ENCODE measurements at places on chromosomes 7 and 10.
A peak's percentile ranks its signal among the peaks of the same experiment; 100 is the strongest.

DNA sequence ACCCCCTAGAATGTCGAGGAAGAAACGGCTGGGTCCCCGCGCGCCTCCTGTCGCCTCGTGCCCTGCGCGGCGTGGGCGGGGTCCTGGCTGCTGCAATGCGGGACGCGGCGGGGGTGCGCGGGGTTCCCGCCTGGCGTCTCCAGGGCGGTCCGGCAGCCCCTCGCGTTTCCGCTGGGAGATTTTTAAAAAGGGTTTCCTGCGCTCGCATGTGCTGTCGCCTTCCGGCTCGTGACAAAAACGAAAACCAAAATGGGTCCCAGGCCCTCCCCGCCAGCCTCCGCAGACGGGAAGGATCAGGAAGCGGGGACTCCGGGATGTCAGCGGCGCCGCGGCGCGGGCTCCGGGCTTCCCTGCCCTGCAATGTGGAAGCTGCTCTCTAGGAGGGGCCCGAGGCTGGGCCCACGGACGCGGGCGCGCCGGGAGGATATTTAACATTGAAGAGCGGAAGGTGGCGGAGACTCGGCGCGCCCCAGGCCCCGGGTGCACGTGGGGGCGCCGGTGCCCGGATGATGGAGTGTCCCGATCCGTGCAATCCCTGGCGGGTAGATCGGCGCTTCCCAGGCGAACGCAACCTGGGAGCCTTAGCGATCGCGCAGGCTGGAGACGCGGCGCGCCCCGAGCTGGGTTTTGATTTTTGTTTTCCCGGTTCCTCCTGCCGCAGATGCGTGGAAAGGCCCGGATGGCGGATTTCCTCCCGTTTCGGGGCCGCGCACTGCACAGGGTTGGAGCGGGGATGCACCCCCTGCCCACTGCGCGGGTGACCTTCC lies 1.0 kb downstream of the PFKP start:
- DNase-seq, result peak; percentile 19
- H3K36me3 ChIP-seq, result no peaks in the 10 kb centered on the region
- H3K27ac ChIP-seq, result peak overlapping the region; percentile 16
- H3K4me1 ChIP-seq, result peaks cover 51% of the 10 kb centered on the region
- no peaks in the 10 kb centered on the region for H3K27me3 ChIP-seq

GRCh38 chr10:61897671-61898434 lies 3.6 kb upstream of the ARID5B start:
- no peak overlapping the region for H3K27ac ChIP-seq
- DNase-seq, result no peak
- H3K4me1 ChIP-seq, result peaks cover 10% of the 10 kb centered on the region
- no peaks in the 10 kb centered on the region for H3K27me3 ChIP-seq
- H3K4me3 ChIP-seq, result peak overlapping the region; percentile 8

DNA sequence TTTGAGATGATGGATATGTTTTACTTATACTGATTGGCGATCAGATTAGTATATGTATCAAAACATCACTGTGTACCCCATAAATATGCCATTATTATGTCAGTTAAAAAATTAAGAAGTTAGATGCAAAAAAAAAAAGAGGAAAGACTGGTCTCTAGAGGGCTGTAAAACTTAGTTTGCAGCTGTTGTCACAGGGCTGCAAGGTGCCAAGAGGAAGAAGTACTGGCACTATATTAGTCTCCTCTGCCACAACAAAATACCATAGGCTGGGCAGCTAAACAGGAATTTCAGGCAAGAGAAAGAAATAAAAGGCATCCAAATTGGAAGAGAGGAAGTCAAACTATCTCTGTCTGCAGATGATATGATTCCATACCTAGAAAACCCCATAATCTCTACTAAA lies 177.8 kb upstream of the PLPP4 start:
- H3K27me3 ChIP-seq, result peaks cover 37% of the 10 kb centered on the region
- H3K4me1 ChIP-seq, result no peaks in the 10 kb centered on the region
- no peak for DNase-seq
- no peak overlapping the region for H3K4me3 ChIP-seq

GRCh38 chr10:36677431-36677768 lies 448.0 kb upstream of the ANKRD30A start:
- peaks cover 6% of the 10 kb centered on the region for H3K27me3 ChIP-seq
- H3K4me1 ChIP-seq, result no peaks in the 10 kb centered on the region

- no peaks in the 10 kb centered on the region for H3K4me1 ChIP-seq
- no peak overlapping the region for H3K4me3 ChIP-seq
- no peak overlapping the region for H3K27ac ChIP-seq
Observed at GRCh38 chr7:151179946-151180345, 7.1 kb downstream of the ASB10 start.

GRCh38 chr10:73368238-73368637 lies 9.6 kb upstream of the CFAP70 start:
- no peak for DNase-seq
- H3K4me3 ChIP-seq, result no peak overlapping the region
- no peaks in the 10 kb centered on the region for H3K27me3 ChIP-seq

DNA sequence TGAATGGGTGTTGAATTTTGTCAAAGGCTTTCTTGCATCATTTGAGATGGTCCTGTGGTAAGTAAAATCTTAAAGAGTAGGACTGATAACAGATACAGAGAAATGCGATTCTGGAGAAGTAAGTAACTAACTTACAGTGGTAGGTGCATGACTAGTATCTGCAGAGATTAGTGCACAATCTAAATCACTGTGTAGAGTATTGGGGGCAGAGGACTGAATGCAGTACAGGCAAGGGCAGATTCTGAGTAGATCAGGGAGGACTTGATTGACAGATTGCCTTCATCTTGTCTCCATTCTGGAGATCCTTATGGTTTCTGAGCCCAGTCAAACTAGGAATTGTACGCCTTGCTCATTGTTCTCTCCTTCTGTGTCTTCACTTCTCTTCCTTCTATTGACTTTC lies 736.0 kb downstream of the AUTS2 start:
- no peaks in the 10 kb centered on the region for H3K36me3 ChIP-seq
- H3K4me3 ChIP-seq, result no peak overlapping the region
- H3K27ac ChIP-seq, result no peak overlapping the region

DNA sequence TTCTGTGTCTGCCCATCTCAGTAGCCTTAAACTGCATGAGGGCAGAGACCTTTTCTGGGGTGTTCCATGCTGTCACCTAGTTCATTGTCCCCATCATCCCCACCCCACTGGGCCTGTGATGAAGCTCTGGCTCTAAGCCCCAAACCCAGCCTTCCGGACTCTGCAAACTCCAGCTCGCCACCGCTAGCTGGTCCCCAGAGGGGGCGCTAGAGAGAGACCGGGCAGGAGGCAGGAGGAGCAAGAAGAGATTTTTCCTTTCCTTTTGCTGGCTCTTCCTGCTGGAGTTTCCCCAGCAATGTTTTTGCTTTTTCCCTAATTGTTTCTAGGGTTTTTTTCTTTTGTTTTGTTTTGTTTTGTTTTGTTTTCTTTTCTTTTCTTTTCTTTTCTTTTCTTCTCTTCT lies 234.4 kb downstream of the TEX36 start:
- no peak overlapping the region for H3K27ac ChIP-seq
- no peak for DNase-seq
- no peak overlapping the region for H3K4me3 ChIP-seq
- H3K4me1 ChIP-seq, result no peaks in the 10 kb centered on the region
- H3K36me3 ChIP-seq, result no peaks in the 10 kb centered on the region

DNA sequence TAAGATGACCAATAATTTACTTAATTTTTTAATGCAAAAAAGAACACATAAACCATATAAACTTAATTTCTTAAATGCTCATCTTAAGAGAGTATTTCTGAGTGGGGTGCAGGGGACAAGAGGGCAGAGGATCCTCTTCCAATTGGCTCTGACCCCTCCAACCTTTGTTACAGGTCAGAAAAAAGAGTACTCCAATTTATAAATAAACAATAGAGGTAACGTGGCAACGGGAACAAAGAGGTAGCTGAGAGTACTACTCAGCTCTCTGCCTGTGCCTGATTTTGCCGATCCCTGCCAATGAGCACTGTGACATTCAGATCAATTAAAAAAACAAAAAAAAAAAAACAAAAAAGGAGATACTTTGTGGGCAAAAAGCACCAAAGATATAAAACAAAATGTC lies 307.9 kb downstream of the PARD3 start:
- H3K27me3 ChIP-seq, result peaks cover 3% of the 10 kb centered on the region
- H3K27ac ChIP-seq, result no peak overlapping the region
- no peaks in the 10 kb centered on the region for H3K36me3 ChIP-seq
- DNase-seq, result no peak
- H3K4me3 ChIP-seq, result no peak overlapping the region

GRCh38 chr10:33661580-33662336 lies 327.3 kb upstream of the NRP1 start:
- H3K4me3 ChIP-seq, result no peak overlapping the region
- peaks cover 13% of the 10 kb centered on the region for H3K4me1 ChIP-seq
- H3K36me3 ChIP-seq, result peaks cover 8% of the 10 kb centered on the region
- H3K27ac ChIP-seq, result no peak overlapping the region
- no peak for DNase-seq
- H3K27me3 ChIP-seq, result peaks cover 11% of the 10 kb centered on the region

GRCh38 chr10:24958091-24958720 lies 5.8 kb upstream of the PRTFDC1 start:
- H3K27ac ChIP-seq, result no peak overlapping the region
- H3K36me3 ChIP-seq, result no peaks in the 10 kb centered on the region
- no peak for DNase-seq

DNA sequence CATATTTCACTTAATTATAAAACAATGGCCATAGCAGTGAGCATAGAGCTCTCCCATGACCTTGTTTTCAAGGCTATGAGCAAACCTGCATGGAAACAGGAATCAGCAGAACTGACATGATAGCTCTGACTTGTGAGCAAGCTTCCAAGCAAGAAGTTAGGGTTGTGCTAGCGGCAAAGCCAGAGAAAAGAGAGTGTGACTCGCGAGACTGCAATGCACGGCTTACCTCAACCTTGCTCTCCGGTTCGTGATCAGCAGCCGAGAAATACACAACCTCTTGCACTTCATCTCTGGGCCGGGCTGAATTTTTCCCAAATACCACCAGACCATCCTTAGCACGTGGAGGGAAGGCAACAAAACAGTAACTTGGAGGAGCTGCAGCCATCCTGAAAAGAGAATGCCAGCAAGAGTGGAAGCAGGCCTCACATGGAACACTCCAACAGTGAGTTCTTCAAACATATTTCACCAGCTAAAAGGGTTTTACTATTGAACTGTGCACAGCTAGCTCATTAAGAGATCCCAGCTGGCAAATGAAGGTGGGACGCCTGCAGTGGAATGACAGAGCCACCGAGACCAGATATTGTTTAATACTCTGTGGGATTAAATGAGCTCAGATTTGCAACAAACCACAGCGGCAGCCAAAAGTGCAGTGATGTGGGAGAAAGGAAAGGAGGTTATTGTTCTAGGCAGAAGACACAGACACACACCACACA lies 20.8 kb downstream of the SCRN1 start:
- H3K36me3 ChIP-seq, result peaks cover 6% of the 10 kb centered on the region
- H3K4me3 ChIP-seq, result no peak overlapping the region
- no peak for DNase-seq

DNA sequence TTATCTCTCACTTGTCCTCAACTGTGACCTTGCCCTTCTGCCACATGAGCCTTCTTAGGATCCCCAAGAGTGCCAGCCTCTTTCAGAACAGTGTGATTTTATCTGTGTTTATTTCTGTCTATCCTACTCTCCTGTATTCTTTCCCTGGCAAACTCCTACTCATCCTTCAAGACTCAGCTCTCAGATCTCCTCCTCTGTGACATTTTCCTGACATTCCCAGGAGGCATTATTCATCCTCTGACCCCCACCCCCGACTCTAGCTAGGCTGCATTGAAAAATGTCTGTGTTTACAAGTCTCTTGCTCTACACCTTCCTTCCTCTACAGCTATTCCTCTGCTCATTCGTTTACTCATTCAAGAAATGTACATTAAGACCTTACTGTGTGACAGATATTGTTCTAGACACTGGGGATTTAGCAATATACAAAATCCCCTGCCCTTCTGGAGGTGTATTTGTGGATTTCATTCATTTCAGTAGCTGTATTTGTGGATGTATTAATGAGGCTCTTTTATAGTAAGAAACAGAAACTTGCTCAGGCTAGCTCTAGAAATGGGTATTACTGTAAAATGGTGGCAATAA lies 61.4 kb upstream of the COMTD1 start:
- H3K36me3 ChIP-seq, result no peaks in the 10 kb centered on the region
- no peak overlapping the region for H3K27ac ChIP-seq
- no peak overlapping the region for H3K4me3 ChIP-seq
- H3K27me3 ChIP-seq, result no peaks in the 10 kb centered on the region

GRCh38 chr10:680146-680545 lies 9.3 kb downstream of the DIP2C start:
- H3K27me3 ChIP-seq, result peaks cover 15% of the 10 kb centered on the region
- no peak for DNase-seq
- no peaks in the 10 kb centered on the region for H3K36me3 ChIP-seq

- H3K27ac ChIP-seq, result no peak overlapping the region
- no peaks in the 10 kb centered on the region for H3K36me3 ChIP-seq
- H3K4me3 ChIP-seq, result no peak overlapping the region
- no peaks in the 10 kb centered on the region for H3K27me3 ChIP-seq
- H3K4me1 ChIP-seq, result no peaks in the 10 kb centered on the region
- DNase-seq, result no peak
Observed at GRCh38 chr10:49284356-49284755, 14.6 kb upstream of the C10orf71 start.

- H3K27me3 ChIP-seq, result no peaks in the 10 kb centered on the region
- H3K36me3 ChIP-seq, result peaks cover 14% of the 10 kb centered on the region
- H3K4me3 ChIP-seq, result peak overlapping the region; percentile 68
- DNase-seq, result no peak
- peaks cover 12% of the 10 kb centered on the region for H3K4me1 ChIP-seq
Observed at GRCh38 chr10:75168275-75168674, 42.3 kb upstream of the VDAC2 start.

All from naive thymus-derived CD8-positive, alpha-beta T cell (primary cell).